ENCODE measurements at places on chromosomes 16 and 17.
A peak's percentile ranks its signal among the peaks of the same experiment; 100 is the strongest.

GRCh38 chr16:60214311-60214710 lies 1480.2 kb upstream of the GOT2 start:
- DNase-seq, result no peak

DNA sequence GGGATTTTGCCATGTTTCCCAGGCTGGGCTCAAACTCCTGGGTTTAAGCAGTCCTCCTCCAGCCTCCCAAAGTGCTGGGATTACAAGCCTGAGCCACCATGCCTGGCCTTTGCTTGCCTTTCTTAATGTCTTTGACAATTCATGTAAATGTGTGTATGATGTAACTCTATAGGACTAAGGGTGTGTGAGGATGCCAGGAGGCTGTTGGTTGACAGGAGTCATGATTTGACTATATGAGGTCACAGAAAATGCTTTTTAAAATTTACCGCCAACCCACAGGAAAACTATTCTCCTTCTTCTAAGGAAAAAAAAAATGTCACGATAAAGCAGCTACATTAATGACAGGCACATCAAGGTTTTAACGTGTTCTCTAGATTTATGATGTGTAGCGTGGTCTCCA lies 118.8 kb downstream of the WWOX start:
- DNase-seq, result no peak

DNA sequence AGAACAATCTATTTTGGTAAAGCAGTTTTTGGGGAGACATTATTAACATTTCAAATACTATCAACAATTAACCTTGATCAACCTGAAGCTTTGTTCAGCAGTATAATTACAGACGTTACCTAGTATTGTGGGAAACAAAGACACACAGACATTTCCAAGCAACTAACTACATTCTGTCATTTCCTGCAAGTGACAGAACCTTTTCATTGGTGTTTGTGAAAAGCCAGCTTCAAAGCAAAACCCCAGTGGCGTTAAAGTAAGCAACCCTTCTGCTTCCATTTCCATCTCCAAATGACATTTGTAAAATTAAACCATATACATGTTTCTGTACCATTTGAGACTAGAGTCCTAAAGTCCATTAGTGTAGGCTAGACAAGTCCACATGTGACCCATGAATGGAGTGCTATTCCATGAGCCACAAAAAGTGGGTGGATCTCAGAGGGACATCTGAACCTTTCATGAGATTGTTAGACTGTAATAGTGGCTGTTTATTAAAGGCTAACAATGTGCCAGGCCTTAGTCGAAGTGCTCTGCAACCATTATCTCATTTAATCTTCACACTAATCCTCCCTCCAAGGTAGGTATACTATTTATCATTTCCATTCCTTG lies 101.2 kb downstream of the SSH2 start:
- DNase-seq, result no peak

DNA sequence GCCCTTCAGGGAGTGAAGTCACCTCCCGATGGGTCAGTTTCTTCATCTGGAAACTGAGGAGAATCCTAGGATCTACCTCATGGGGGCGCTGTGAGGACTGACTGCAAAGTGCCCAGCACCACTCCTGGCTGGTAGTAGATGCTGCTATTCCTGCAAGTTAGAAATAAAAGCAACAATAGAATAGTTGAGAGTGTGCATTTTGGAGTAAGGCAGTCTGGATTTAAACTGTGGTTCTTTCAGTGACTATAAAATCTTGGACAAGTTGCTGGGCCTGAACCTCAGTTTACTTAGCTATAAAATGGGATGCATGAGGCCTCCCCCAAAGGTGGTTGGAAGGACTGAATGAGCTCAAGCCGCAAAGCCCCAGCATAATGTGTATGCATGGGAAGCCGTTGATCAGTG lies 70.6 kb downstream of the CYB5B start:
- DNase-seq, result no peak

GRCh38 chr16:6642271-6642670 lies 690.4 kb upstream of the RBFOX1 start:
- no peak for DNase-seq

DNA sequence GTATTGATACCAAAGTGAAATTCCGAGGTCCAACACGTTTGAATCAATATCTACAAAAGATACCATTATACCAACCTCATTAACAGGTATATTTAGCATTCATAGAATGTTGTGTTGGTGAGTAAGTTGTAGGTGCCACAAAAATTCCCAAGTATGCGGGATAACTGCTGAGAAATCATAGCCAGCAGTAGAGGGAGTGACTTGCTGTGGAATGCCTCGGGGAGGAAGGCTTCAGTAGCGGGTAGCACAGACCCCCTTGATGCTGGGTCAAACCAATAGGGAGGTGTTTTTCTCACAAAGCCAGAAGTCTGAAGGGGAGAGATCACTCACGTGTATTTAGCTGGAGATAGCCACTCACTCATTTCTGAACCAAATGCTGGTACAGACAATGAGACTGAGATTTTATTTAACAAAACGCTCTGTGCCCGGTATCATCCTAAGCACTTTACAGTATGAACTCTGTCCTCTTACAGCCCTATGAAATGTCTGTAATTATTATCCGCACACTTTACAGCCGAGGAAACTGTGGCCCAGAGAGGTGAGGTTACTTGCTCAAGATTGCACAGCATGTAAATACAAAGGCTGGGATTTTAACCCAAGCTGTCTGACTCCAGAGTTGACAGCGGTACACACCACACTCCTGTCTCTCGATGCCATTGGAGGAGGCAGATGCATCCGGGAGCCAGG lies 23.1 kb downstream of the HSBP1 start:
- no peak for DNase-seq

GRCh38 chr17:57407287-57408070 lies 151.2 kb downstream of the MSI2 start:
- DNase-seq, result peak; percentile 47

DNA sequence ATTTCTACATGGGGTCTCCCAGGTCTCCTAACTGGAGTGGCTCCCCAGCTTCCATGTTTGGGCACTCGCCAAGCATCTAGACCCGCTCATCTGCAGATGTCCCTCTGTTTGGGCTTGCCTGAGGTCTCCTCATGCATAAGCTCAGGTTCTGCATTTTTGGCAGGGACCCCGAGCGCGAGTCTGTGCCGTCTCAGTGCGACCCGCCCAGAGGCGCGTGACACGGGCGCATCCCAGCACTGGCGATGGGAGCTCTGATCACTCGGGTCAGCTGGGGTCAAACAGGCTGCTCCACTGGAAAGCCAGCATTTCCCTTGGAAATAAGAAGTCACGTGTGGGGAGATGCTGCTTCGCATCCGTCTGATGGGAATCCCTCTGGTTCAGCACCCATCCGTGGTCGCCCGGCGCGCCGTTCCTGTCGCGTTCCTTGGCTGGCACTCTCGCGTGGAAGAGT lies 56.9 kb upstream of the FASN start:
- no peak for DNase-seq

- DNase-seq, result no peak
Observed at GRCh38 chr16:80121522-80121909, 419.3 kb upstream of the DYNLRB2 start.

DNA sequence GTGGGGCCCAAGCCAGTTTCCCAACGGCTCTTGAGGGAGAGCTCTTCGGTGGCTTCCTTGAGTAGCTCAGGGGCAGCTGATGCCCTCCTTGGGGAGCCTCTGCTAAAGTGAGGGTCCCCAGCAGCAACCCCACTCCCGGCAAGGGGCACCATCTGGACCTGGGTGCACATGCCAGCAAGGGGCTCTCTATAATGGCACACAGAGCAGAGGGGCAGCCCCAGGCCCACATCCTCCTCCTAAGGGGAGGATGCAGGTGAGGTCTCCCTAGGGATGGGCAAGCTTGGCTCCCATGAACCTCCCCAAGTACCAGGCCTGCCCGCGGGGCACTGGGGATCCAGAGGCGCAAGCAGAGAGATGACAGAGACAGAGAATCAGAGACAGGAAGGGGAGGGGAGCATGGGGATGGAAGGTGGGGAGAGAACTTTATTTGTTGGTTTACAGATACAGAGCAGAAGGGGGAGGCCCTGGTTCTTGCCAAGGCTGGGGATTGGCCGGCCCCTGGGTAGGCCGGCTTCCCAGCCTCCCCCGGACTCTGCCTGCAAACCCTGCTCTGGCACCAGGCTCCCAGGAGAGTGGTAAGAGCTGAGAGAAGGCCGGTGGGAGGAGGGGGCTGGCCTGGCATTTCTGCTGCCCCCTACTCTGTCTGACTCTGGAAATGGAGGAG lies 61.4 kb downstream of the SRCIN1 start:
- no peak for DNase-seq

DNA sequence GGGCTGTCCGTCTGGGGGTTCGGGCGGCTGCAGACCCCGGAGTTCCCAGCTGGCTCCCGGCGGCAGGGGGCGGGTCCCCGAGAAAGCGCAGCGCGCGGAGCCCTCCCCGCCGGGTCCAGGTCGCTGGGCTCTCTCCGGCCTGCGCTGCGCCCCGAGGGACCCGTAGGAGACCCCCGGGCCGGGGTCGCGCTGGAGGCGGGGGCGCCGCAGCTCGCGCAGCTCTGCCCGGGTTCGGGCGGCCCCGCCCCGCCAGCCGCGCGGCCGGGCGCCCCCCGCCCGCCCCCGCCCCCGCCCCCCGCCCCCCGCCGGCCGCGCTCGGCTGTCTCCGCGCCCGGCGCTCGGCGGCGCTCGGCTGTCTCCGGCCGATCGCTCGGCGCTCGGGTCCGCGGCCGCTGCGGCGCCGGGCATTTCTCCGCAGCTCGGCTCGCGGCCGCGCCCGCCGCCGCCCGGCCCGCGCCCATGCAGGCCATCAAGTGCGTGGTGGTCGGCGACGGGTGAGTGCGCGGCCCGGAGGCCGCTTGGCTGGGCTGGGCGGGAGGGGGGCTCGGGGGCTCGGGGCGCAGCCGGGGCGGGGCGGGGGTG lies at the start of gene RAC3:
Gene RAC3 (plus strand): TSS at position 376 of the 582 bp plus-strand sequence. CDS start 84 bp downstream, at position 460.
- peak; percentile 39 for DNase-seq

GRCh38 chr16:52912565-52913173 lies 140.0 kb downstream of the CHD9NB start:
- peak; percentile 66 for DNase-seq

DNA sequence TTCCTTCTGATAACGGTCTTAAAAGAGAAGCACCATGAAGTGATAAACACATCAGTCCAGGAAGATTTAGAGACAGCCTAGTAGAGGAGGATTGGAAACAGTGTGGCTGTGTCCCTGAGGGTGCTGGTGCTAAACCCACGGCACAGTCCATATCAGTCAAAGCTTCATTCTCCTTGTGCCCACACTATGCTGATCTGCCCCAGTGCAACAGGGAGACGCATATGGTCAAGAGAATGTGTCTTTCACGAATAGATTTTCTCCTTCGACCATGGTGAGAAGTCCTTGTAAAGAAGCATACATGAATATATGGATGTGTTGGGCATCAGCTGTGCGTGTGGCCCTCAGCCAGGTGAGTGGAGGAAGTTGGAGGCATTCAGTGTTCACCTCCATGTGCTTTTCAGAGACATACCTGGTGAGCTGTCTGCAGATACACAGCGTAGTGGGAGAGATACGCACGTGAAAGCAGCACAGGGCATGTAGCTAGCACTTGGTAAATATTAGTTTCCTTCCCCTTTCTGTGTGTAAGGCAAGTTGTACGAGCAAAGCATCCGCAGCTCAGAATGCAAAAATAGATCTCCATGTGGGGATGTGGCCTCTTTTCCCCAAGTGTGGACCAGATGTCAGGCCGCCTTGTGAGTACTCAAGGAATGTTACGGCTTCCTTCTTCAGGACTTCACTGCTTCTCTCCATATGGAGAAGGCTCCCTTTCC lies 29.4 kb downstream of the HLF start:
- no peak for DNase-seq

GRCh38 chr16:69816996-69817395 lies 54.9 kb downstream of the WWP2 start:
- DNase-seq, result no peak

- DNase-seq, result no peak
Observed at GRCh38 chr17:77590951-77591735, 367.4 kb upstream of the TNRC6C start.

DNA sequence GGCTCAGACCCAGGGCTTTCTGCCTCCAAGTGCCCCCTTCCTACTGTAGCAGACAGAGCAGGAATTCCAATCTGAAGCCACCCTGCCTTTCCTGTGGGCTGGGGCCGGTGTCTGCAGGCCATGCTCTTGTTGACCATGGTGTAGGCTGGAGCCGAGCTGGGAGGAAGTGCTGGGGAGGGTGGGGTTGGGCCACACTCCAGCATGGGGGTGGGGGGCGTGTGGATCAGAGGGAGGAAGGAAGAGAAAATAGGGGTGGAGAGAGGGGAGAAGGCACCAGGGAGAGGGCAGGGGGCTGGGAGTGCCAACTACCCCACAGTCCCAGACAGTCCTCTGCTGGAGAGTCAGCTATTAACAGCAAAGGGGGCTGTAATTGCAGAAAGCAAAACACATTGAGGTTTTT lies 54.3 kb upstream of the JPH3 start:
- DNase-seq, result no peak

- no peak for DNase-seq
Observed at GRCh38 chr17:37567137-37567536, 42.1 kb downstream of the SYNRG start.

- DNase-seq, result no peak
Observed at GRCh38 chr17:50883850-50884438, 17.8 kb upstream of the TOB1 start.

DNA sequence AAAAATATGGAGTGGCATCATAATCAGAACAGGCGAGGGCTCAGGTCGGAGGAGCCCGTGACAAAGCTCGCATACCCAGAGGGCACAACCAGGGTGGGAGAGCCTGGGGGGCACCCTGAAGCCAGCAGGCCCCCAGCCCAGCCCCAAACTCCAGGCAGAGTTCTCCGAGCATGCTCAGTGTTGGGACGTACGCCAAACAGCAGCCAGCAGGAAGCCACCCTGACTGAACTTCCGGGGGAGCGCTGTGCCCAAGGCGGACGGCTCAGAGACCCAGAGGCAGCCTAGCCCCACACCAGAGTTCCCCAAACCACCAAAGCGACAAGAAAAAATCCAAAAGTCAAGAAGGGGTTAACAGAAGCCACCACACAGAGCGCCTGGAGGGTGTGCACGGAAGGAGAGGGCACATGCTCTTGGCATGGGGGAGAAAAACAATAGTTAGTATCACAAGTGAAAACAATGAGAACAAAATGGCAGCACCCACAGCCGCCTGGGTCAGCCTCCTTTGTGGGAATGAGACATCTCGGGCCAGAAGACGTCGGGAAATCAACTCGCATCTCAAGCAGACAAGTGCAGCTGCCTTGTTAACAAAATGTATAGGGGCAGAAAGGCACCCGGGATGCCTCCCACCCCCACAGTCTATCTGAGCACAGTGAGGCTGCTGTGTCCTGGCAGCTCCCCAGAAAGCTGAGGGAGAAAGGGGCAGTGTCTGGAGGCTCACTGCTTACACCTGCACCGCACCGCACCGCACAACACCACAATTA lies 11.9 kb downstream of the EXOC7 start:
- no peak for DNase-seq

- peak; percentile 59 for DNase-seq
Observed at GRCh38 chr16:2386990-2387389, 42.3 kb upstream of the CCNF start.

DNA sequence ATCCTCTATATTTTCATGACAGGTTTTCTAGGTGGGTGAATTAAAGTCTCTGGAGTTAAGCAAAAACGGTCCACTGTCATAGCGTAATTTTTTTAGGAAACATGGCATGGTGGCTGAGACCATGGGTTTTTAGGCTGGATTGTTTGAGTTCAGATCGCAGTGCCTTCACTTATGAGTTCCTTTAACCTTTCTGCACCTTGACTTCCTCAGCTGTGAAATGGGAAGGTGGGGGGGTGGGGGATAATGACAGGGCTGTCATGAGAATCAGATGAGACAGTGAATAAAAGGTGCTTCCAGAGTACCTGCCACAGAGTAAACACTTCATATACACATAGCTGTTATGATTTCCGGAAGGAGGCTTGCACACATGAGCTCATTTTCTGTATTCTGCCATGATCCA lies 11.8 kb downstream of the PRCD start:
- no peak for DNase-seq

GRCh38 chr17:72985882-72986720 lies 106.4 kb downstream of the SLC39A11 start:
- DNase-seq, result peak; percentile 79

GRCh38 chr17:4480929-4481898 lies 17.5 kb upstream of the SPNS2 start:
- DNase-seq, result no peak
